ENCODE measurements at places on chromosomes 3 and 15.
A peak's percentile ranks its signal among the peaks of the same experiment; 100 is the strongest.

- peak; percentile 25 for DNase-seq
Measured at GRCh38 chr15:59447367-59447766, 9.4 kb downstream of the FAM81A start.

GRCh38 chr15:94237903-94238302, 6.5 kb downstream of the MCTP2 start:
- DNase-seq, result no peak

GRCh38 chr3:195697582-195698324, 23.0 kb upstream of the MUC20 start:
- DNase-seq, result peak; percentile 57

- no peak for DNase-seq
Measured at GRCh38 chr3:113070681-113071113, 79.9 kb downstream of the GTPBP8 start.

DNA sequence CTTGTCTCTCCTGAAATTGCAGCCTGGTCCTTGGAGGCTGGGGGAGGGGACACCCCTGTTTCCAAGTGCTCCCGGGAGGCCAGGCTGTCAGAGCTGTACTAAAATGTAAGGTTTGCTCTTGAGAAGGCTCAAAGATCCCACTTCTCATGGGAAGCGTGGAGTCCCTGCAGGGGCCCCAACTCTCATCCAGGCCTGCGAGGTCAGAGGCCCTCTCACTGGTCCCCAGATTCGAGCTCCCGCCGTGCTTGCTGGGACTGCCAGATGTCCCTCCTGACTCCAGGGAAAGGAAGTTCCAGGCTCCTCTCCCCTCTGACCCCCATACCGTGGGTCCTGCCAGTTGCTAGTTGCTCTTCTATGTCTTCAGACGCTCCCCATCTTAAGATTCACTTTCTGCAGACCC, 14.5 kb upstream of the ANPEP start:
- DNase-seq, result no peak

GRCh38 chr3:116815321-116815720, 105.7 kb downstream of the TUSC7 start:
- DNase-seq, result no peak

All from inflammatory macrophage treated with lipopolysaccharide for 1 hour (primary cell).